CD4-positive, alpha-beta T cell treated with Interferon gamma for 1 hour (primary cell): ENCODE measurements at places on chromosomes 1 and 21.

DNA sequence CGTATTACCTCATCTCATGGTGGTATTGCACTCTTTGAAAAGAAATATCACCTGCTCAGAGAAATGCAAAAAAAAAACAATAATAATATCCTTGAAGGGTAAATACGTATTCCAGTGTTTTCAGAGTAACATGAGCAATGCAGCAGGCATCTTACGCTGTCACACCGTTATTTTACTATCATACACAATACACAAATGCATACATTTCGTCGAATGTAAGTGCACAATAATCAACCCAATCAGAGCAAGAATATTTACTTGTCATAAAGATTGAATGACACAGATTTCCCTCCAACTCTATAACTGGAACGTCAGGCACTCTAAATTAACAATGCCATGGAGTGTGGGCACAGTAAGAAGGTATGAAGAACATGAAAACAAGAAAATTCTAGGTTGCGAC is 1050.1 kb downstream of the PLA2G4A start:
- DNase-seq = no peak

DNA sequence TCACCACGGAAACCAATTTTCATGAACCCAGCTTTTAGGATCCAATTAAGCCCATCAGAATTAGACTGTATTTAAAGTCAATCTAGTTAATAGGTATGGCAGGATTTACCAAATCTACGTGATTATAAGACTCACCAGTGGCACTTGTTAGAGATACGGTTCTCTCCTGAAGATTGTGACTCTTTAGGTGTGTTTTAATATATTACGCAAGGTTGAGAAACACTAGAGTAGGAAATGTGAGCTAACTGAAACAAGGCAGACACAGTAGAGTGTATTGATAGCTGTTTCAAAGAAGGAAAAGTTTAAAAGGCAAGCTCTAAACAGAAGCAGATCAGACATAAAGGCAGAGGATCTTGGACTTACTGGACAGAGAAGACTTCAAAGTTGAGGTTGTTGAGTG is 11.2 kb upstream of the RPE65 start:
- DNase-seq = no peak

- peak; percentile 29 for DNase-seq
These were observed 48.1 kb downstream of the TENT5C start for GRCh38 chr1:117653732-117654492.

DNA sequence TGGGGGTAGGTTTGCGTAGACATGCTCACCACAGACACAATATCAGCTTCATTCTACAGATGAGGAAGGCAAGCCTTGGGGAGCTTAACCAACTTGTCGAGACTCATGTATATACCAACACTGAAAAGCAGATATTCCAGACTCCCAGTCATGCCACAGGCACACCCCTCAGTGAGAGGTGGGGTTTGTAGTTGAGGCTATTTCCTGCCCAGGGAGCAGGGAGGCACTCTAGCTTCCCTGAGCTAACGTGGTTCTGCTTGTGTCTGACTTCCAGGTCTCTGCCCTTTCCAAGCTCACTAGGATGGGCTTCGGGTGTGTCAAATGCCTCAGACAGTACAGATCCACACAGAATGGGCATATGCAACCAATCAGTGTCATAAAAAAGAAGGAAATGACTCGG is 122.3 kb upstream of the RUNX1 start:
- DNase-seq = no peak

DNA sequence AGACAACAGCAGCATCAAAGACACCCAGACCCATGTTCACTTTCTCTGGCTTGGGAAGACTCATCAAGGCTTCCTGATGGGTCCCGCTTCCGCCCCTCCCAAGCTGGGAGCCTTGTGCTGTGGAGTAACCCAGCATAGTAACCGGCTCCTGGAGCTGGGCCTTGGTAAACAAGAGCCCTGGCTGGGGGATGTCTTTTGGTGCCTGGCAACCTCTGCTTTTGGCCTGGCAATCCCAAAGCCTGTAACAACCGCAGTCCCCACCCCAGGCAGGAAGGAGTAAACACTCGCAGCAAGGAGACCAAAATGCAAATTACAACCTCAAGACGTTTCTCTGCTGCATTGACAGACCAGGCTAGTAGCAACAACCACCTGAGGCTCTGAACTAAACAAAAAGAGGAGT is 16.9 kb upstream of the THRAP3 start:
- no peak for DNase-seq

GRCh38 chr21:15524855-15525254 is 204.9 kb upstream of the USP25 start:
- no peak for DNase-seq

DNA sequence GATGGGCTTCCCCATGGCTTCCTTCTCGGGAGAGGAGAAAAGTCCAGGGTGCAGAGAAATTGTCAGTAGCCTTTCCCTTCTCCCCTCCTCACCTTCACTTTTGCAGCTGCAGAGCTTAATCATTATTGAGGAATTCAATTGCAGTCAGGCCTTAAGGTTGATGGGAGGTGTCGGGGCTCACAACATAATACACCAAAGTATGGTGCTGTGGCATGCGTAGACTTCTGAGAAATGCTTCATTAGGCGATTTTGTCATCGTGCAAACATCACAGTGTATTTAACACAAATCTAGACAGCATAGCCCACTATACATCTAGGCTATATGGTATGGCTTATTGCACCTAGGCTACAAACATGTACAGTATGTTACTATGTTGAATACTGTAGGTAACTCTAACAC is 100.2 kb upstream of the PPM1J start:
- DNase-seq = no peak

DNA sequence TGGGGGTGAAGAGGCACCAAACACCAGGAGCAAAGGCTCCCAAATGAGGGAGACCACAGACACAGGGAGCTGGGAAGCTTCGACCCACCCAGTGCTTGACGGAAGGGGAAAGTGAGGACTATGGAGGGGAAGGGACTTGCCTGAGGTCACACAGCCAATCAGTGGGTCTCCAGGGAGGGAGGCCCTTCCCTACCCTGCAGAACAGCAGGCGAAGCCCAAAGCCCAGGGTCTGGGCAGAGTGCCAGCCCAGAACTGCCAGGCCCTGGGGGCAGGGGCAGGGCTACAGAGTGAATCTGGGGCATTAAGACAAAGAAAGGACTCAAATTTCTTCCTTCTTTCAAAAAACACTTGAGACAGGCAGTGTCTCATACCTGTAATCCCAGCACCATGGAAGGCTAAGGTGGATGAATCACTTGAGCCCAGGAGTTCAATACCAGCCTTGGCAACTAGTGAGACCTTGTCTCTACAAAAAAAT is 45.5 kb upstream of the ECE1 start:
- no peak for DNase-seq

DNA sequence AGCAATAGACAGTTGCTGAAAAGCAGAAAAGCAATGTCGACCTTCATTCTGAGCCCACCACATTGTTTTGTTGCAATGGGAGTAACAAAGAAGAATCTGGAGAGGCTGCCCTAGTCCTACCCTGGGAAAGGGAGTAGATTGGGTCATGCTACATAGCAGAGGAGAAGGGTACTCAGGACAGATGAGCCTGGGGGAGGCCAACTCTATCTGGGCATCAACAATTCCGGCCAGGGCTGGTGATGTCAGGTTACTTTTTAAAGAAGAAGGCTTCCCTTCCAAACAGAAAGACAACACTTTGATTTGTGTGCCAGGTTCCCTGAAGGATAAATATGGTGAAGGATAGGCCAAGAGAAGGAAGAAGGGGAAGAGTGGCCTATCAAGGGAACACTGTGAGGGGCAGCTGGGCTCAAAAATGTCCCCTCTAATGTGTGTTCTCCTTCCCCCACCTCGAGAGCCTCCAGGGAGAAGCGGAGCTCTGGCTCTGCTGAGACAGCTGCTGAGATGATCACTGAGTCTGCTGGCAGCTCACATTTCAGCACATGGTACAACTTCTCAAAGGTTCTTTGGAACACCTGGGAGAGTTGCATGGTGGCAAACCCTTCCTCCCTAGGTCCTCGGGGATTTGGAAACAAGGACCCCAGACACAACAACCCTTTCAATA is 3.2 kb upstream of the ADIPOR1 start:
- DNase-seq = no peak

DNA sequence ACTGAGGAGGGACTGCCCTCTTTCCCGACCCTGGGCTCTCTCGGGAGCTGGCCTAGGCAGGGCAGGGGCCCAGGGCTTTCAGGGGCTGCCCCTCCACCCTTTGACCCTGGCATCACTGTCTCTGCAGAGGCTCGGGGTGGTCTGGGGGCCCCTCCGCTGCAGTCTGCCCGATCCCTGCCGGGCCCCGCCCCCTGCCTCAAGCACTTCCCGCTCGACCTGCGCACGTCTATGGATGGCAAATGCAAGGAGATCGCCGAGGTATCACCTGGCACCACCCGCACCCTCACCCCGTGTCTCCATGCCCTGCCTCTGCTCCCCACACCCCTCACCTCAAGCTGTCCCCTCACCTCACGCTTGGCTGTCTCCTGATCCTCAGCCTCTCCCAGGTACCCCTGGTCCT is 5.5 kb downstream of the AMPD2 start:
- DNase-seq = no peak

DNA sequence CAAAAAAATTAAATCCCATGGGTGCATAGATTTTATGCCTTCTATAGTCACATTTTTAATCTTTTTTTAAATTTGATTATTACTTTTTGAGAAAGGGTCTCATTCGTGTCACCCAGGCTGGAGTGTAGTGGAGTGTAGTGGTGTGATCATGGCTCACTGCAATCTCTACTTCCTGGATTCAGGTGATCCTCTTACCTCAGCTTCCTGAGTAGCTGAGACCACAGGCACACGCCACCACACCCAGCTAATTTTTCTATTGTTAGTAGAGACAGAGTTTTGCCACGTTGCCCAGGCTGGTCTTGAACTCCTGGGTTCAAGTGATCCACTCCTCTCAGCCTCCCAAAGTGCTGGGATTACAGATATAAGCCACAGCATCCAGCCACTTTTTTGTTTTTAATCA is 10.4 kb downstream of the CBR3 start:
- no peak for DNase-seq
